Mesenteric fat pad (tissue), 1 donor: ENCODE measurements at places on chromosomes 2 and 18. TPM values are rescaled to one million over a fixed set of nuclear protein-coding genes. Genes with fewer than 3 reads are reported as not detected.

- DNase-seq: no peak
Measured at GRCh38 chr18:44957025-44957424, 276.3 kb downstream of the SETBP1 start.

- DNase-seq: no peak
Measured at GRCh38 chr18:7336623-7337022, 105.7 kb downstream of the LRRC30 start.

The KCNK3 gene
- total RNA-seq: 1.9 TPM

The C1D gene
- total RNA-seq: 17.5 TPM
